T-helper 1 cell (primary cell): ENCODE measurements at places on chromosomes 7 and 10.

DNA sequence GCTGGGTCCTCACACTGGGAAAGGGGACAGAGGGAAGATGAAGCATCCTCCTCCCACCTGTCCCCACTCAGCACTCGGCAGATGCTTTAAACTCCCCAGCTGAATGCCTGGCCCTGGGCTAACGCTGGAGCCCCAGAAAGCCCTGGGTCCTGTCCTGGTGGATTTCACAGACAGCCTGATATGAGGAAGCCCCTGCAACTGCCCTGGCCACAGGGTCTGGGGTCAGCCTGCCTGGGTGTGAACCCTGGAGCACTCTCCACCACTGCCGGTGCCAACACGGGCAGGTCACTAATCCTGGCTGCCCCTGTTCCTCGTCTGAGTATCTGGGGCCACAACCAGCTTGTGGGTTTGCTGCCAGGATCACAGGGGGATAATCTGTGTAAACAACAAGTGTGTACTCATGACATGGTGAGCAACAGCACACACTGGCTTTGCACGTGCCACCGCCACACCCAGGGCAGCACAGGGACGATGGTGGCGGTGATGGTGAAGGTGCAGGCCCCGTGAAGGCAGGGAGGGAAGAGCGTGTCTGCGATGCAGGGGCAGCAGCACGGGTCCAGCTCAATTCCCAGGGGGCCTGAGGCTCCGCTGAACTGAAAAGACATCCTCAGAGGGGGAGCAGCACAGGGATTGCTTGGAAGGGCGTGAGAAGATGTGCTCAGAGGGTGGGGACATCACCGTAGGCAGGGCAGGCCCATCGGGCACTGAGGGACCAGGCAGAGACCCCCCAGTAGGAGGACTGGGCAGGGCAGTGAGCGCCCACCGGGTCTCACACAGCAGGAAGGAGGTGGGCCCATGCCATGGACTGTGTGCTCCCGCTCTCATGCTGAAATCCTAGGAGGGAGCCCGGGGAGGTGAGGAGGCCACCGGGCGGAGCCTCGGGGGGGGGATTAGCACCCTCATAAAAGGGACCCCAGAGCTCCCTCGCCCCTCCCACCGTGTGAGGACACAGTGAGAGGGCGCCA, 238.7 kb downstream of the MAD1L1 start:
- DNase-seq, result no peak

DNA sequence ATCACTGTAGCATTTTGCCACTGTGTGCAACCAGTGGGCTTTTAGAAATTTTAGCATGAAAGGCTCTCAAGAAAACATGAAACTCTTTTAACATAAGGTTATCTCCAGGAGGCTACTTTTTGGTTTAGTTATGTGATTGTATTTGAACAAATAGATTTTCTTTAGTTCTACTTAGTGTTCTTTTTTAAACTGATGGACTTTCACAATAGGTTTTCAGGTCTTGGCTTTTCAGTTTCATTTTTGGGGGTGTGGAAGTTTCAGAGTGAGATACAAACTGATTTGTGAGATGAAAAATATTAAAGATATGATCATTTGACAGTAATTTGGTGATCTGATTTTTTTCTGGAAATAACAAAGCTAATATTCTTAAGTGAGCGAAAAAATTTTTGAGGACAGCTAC, 344.1 kb downstream of the PHF14 start:
- DNase-seq, result no peak

DNA sequence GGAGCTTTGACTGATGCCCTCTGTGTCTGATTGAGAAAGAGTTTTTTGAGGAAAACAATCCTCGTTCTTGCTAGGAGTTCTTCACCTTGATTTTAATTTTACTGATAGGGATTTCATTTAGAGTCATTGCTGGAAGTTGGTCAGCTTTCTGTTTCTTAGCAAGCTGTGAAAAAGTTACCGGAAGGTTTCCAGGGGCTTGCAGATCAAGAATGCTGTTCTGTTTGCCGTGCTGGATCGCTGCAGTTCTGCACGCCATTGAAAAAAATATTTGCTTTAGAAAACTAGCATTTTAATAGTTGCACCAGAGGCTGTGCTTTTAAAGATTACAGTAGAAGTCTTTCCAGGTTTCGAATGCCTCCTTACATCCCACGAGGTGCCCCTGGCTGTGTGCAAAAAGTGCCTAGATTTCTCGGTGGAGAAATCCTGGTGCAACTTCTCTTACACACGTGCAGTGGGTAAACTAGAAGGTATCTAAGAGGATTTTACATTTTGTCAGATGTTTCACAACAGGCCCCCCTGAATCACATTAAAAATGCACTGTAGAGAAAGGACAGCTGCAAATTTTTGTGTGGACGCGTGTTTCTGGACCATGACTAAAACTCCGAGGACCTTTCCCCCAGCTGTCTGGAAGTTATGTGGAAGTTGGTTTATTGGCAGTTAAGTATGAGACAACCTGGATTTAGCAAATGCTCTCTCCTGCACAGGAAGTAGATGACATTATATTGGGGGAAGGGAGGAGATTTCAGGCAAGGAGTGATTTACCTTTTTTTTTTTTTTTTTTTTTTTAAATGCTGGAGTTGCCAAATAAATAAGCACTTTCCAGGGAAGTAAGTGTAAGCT, 5.8 kb downstream of the TCF7L2 start:
- DNase-seq, result no peak

DNA sequence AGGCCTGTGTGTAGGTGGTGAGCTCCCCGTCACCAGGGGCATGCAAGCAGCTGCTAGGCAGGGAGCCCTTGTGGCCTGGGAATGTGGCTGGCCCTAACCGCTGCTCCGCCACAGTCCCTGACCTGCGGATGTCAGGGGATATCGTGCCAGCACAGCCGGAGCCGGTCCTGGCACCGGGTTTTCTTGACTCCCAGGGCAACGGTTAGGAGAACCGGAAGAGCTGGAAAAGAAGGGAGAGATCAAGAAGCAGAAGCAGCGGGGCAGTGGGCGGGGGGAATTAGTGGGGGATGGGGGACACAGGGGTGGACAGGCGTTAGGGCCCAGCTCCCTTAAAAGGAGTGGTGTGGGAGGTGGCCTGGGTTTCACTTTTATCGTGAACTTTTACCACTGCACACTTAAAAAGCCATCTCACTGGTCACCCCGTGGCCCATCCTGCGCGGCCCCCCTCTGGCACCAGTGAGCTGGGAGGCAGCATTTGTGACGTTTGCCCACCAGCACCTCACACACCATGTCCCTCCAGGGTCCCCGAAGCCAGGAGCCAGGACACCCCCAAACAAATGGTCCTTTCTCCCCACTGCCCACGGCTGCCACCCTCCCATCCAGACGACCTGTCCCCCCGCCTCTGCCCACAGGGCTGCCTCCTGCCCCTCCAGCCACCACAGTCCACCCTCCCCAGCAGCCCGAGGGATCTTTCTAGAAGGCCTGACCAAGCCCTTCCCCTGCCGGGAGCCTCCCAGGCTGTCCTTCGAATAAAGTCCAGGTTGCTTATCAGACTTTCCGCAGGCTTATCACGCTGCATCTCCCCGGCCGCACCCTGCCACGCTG, 1.8 kb upstream of the MICALL2 start:
- DNase-seq, result no peak

DNA sequence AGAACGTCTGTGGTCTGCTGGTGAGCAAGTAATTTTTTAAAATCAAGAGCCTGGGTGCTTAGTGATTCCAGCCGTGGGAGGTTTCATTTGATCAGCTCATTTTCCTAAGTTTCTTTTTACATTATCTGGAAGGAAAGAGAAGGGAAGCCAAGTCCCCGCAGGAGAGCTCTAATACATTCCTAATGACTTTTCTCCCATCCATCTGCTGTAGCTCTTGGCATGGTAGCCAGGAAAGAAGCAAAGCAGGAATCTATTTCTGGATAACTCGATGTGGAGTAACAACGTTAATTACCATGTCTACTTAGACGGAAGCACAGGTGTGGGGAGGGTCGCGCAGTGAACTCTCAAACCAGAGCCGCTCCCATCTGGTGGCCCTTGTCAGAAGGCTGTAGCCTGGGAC, 121.9 kb downstream of the PAXIP1 start:
- no peak for DNase-seq

DNA sequence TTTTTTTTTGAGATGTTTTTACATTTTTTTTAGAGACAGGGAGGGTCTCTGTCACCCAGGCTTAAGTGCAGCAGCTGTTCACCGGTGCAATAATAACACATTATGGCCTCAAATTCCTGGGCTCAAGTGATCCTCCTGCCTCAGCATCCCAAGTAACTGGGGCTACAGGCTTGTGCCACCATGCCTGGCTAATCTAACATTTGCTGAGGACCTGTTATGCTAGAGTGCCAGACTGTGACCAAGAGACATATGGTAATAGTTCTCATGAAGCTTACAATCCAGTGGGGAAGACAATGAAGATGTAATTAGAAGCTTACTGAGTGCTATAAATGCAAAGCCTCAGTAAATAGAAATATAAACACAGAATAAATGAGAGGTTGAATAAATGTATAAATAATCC, 17.6 kb upstream of the ORC5 start:
- DNase-seq, result no peak
